Lung microvascular endothelial cell (primary cell): ENCODE measurements at places on chromosomes 11 and 22. TPM values are rescaled to one million over a fixed set of nuclear protein-coding genes. Genes with fewer than 3 reads are reported as not detected.

Gene MRGPRE
- not detected in 2 replicates for total RNA-seq

Gene P2RY6
- total RNA-seq, result 0.20 and 0.22 TPM in 2 replicates

Gene OTOG
- total RNA-seq, result not detected in 2 replicates

Gene PI4KA
- total RNA-seq, result 17.2 and 22.2 TPM in 2 replicates

Gene CACNA1I
- total RNA-seq, result not detected in 2 replicates

Gene LIF
- total RNA-seq, result 0.20 and 0.22 TPM in 2 replicates

Gene MPZL2
- total RNA-seq, result 4.4 and 14.2 TPM in 2 replicates

Gene ASRGL1
- 10.5 and 33.3 TPM in 2 replicates for total RNA-seq

Gene OR2AT4
- not detected in 2 replicates for total RNA-seq

Gene FBLN1
- total RNA-seq, result 0.22 and 0.40 TPM in 2 replicates

Gene MN1
- under 0.01 and 0.22 TPM in 2 replicates for total RNA-seq

Gene OR5B21
- not detected in 2 replicates for total RNA-seq

Gene POU2AF2
- not detected in 2 replicates for total RNA-seq

Gene A4GALT
- 32.7 and 43.8 TPM in 2 replicates for total RNA-seq

Gene TXNRD2
- total RNA-seq, result 55.6 and 63.5 TPM in 2 replicates

Gene CARD10
- 36.2 and 57.1 TPM in 2 replicates for total RNA-seq

Gene KRTAP5-11
- total RNA-seq, result not detected in 2 replicates

Gene CYTH4
- total RNA-seq, result under 0.01 TPM in 1 of 2 replicates, not detected in the other

Gene TENM4
- total RNA-seq, result under 0.01 TPM in 1 of 2 replicates, not detected in the other

Gene PGGHG
- 7.6 and 10.1 TPM in 2 replicates for total RNA-seq

Gene SHANK2
- total RNA-seq, result under 0.01 and 0.20 TPM in 2 replicates

Gene SLC7A4
- total RNA-seq, result not detected in 2 replicates

Gene OR5T2
- not detected in 2 replicates for total RNA-seq

Gene ELMOD1
- total RNA-seq, result 0.20 and 0.65 TPM in 2 replicates

Gene SMARCB1
- total RNA-seq, result 20.3 and 21.8 TPM in 2 replicates

Gene CALCA
- total RNA-seq, result not detected in 2 replicates

Gene PARVG
- total RNA-seq, result 0.22 TPM in 1 of 2 replicates, not detected in the other

Gene CABP4
- 0.60 and 1.3 TPM in 2 replicates for total RNA-seq

Gene FDXACB1
- total RNA-seq, result 1.1 and 2.0 TPM in 2 replicates

Gene KCNA4
- total RNA-seq, result not detected in 2 replicates

Gene HORMAD2
- total RNA-seq, result not detected in 2 replicates

Gene VWA5A
- 3.2 and 4.1 TPM in 2 replicates for total RNA-seq

Gene EED
- total RNA-seq, result 7.0 and 13.5 TPM in 2 replicates

Gene SCGB1C1
- total RNA-seq, result not detected in 2 replicates

Gene OR56A1
- total RNA-seq, result not detected in 2 replicates

Gene KCTD14
- total RNA-seq, result 0.22 TPM in 1 of 2 replicates, not detected in the other

Gene SCGB1D2
- not detected in 2 replicates for total RNA-seq

Gene ZNRD2
- total RNA-seq, result 30.8 and 32.7 TPM in 2 replicates

Gene SPDYC
- not detected in 2 replicates for total RNA-seq
